ENCODE measurements at places on chromosomes 3 and 15. TPM values are rescaled to one million over a fixed set of nuclear protein-coding genes. Genes with fewer than 3 reads are reported as not detected.

- no peak for DNase-seq
Measured at GRCh38 chr3:14200841-14201240, 22.2 kb downstream of the LSM3 start.

DNA sequence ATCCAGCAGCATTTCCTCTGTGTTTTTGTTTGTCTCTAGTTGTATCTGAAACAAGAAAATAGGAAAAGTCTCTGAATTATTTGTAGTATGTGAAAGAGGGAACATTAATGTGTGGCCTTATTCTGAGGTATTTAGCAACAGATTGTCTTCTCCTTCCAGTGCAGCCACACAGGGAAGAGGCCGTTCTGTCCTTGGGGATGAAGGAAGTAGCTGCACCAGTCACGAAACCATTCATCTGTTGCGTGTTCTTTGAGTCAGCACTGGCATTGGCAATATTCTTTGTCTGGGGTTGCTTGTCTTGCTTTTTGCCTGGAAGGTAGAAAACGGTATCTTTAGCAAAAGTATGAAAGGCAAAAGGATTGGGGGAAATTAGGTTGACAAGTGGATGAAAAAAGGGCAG is 91.6 kb downstream of the CDIN1 start:
- DNase-seq: no peak

Gene IL12A
- 0.15 TPM for total RNA-seq

- no peak for DNase-seq
Measured at GRCh38 chr15:78923480-78924360, 21.1 kb downstream of the CTSH start.
